ENCODE measurements at places on chromosomes 6 and 20. TPM values are rescaled to one million over a fixed set of nuclear protein-coding genes. Genes with fewer than 3 reads are reported as not detected.

SLC16A10 gene
- 34.0 TPM for total RNA-seq

GRCh38 chr6:46419576-46420002, 71.7 kb downstream of the RCAN2 start:
- peak; percentile 53 for DNase-seq

DNA sequence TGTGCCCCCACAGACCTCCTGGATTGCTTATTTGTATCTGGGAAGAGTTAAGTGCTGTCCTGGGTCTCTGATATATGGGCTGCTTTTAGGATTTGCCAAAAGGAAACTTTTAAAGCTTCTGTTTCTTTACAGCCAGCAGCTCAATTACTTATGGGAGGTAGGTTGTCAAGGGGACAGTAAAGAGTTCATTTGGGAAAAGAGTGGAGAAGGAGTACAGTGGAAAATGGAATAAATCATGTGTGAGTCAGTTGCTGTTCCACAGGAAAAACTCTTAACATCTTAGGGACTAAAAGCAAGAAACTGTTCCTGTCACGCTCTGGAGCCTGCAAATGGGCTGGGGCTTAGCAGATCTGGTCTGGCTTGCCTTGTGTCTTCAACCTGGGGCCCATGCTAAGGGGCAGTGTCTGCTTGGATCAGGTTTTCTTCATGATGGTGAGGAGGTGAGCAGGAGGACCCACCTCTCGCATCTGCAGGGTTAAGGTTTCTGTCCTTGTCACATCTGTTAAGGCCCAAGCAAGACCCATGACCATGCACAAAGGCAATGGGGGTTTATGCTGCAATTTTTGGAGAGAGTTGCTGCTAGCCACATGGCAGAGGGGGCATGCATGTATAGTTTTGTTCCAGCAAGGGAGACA, 8.7 kb upstream of the CST1 start:
- DNase-seq, result no peak

HLA-DRB1 gene
- total RNA-seq, result 14.8 TPM

GRCh38 chr20:8721098-8721497, 347.8 kb upstream of the PLCB4 start:
- DNase-seq, result peak; percentile 39

DNA sequence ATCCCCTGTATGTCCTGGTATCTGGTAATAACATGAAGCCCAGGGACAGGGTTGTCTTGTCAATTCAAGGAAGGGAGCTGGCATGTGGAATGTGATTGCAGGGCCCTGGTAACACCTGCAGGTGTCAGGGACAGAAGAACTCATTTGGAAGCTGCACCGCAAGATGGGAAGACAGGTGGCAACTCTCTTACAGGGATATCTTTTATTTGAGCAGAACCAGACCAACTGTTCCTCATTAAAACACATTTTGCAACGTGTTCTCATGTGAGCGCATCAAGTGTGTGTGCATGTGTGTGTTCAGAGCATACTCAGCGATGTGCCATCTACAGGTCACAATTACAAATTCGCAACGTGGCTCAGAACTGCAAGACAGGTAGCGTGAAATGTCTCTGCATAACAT, 370.9 kb upstream of the SOX4 start:
- DNase-seq, result no peak

KCNK5 gene
- 0.88 TPM for total RNA-seq

- DNase-seq, result no peak
Observed at GRCh38 chr6:112640891-112641290, 293.8 kb downstream of the RFPL4B start.

- DNase-seq, result no peak
Observed at GRCh38 chr6:51265426-51265825, 446.8 kb downstream of the TFAP2B start.

- no peak for DNase-seq
Observed at GRCh38 chr6:41656002-41656691, 17.9 kb downstream of the MDFI start.

DNA sequence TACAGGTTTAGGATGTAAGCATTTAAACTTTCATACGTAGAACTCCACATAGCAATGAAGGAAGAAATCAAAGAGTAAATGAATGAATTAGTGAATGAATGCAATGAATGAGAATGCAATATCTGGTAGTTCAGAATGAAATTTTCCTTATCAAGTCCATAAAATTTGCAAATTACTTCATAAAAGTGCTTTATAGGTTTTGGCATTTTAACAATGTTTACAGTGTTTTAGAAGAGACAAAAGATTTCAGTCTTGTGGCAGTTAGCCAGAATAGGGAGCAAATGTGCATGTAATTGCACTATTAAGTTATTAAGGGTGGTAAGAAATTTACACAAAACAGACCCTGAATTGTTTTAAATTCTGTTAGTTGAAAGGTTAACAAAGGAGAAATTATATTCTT, 739.4 kb upstream of the FLRT3 start:
- no peak for DNase-seq

DNA sequence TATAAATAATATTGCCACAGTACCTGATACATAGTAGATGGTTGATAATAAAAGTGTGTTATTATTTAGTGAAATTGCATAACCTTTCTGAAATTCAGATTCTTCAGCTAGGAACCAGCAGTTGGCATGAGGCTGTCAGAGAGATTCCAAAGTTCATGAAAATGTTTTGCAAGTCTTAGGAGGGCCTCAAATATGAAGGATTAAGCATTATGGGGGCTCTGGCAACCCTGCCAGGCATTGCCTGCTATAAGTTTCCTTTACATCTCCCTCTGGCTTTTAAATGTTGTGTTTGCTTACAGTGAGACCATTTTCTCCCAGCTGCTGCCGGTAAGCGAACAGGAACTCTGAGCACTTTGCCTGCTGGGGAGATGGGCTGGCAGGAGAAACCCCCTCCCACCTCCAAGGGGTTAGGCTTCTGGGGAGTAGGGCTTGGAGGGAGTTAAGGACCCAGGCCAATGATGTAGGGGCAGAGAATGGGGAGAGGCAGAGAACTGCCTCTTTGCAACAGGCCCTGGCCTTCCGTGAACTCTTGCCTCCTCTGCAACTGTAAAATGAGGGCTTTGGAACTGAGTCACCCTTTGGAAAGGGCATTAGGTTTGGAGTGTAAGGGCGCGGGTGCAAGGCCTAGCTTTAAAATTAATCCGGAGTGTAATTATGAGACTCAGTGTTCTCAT, 33.2 kb upstream of the KIF3B start:
- no peak for DNase-seq

DNA sequence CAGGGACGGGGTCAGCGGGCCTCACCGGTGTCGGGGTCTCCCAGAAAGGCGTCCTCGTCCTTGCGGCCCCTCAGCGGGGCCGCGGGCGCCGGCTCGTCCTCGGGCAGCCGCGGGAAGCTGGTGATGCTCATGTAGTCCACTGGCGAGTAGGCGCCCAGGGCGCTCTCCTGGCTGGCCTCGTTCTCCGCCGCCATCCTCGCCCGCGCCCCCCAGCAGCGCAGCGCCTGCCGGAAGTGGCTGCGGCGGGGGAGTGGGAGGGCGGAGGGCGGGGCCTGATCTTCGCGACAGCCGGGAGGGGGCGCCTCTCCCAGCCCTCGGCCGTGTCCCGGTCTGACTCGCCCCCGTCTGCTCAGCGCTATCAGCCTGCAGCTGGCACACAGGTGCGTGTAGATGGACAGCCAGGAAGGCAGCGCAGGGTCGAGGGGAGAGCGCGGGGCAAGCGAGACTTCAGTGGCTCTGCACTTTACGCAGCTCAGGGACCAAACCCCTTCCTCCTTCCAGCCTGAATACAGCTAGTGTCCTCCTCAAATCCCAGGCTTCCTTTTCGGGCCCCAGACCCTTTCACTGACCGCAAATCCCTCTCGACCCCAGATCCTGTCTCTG, at the start of gene GGT7:
TSS of gene GGT7 (minus strand) at position 235 of the 603 bp plus-strand sequence. CDS start at position 194, 41 bp downstream.
- peak; percentile 82 for DNase-seq

DNA sequence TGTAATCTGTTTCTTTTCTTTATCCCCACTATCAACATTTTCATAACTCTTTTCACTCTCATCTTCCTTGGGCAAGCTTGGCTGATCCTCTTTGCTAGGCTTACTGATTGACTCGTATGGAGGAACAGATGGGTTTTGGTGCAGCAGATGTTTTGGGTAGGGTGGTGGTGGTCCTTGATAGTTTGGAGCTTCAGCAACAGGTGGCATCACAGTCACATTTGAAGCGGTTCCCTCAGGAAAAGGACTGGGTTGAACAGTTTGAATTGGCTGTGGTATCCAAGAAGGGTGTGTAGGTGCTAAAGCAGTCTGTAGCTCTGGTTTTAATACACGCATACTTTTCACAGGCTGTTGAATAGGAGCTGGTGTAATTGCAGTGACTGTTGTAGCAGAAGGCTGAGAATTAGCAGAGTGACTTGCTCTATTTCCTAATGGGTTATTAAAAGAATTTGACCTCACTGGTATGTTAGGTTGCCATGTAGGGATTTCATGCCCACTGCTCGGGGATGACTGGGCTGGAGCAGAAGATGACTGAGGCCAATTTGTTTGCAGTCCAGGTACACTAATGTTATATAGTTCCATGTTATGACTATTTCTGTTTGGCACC, 34.5 kb downstream of the LATS1 start:
- no peak for DNase-seq

FAM184A gene
- 0.91 TPM for total RNA-seq

- DNase-seq, result peak; percentile 81
Observed at GRCh38 chr6:75601304-75602245, at the start of gene SENP6. Gene SENP6 (plus strand): TSS chr6:75601880. CDS start chr6:75602525, 645 bp downstream.

- DNase-seq, result no peak
Observed at GRCh38 chr20:1637226-1637625, 17.4 kb upstream of the SIRPB1 start.

GRCh38 chr6:53929041-53929820, 134.4 kb downstream of the LRRC1 start:
- DNase-seq, result no peak

- no peak for DNase-seq
Observed at GRCh38 chr20:24318569-24319352, 150.7 kb upstream of the SYNDIG1 start.

DNA sequence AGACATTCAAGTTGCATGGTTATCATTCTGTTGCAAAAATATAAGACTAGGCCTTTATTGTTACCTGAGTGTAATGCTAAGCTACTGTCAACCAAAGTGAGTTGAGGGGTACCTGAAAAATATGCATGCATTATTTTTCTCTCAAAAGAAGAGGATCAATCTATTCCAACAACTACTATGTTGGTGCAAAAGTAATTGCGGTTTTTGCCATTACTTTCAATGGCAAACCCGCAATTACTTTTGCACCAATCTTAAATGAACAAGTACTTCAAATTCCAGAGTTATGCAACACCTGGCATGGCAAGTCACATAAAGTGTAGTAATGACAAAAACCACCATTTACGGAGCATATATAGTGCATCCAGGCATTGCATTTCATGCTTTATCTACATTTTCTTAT, 307.0 kb upstream of the NOX3 start:
- no peak for DNase-seq

All from adrenal gland (tissue), 19 donors.